CMK (cell line): ENCODE measurements at places on chromosomes 5 and 9.

DNA sequence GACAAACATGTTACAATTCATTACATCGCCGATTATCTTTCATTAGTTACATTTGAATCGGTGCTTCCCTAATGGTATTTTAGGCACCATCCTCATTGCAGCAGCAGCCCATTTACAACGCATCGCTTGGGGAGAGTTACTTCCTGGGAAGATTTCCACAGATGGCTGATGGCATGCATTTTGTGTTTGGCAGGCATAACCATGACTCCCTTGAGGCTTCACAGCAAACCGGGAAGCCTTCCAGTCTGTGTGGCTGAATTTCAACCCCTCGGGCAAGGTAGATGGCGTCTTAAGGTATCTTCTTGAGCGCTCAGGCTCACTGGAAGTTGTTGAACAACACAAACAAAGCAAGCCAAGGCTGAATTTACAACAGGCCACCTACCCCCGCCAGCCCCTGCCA lies 1.6 kb upstream of the DNAH5 start:
- DNase-seq = no peak

DNA sequence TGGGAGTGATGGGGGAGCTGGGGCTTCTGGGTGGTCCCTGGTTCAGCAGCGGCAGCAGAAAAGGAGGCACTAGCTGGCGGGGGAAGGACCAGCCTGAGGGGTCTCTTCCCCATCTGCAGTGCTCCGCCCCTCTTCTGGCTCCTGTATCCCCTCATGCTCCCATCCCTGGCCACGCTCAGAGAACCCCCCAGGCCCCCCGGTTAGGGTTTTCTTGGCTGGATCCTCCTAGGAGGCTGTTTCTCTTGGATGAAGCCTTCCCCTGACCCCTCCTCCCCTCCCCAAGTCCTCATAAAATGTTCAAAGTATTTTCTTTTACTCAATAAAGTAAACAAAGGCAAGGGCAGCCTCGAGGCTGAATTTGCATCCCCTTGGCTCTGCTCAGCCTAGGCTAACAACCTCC lies 60.8 kb downstream of the FGF18 start:
- DNase-seq = no peak

GRCh38 chr5:90560771-90561170 lies 2.2 kb downstream of the ADGRV1 start:
- no peak for DNase-seq

- DNase-seq = no peak
Observed at GRCh38 chr5:113227798-113228197, 207.0 kb downstream of the TSSK1B start.

DNA sequence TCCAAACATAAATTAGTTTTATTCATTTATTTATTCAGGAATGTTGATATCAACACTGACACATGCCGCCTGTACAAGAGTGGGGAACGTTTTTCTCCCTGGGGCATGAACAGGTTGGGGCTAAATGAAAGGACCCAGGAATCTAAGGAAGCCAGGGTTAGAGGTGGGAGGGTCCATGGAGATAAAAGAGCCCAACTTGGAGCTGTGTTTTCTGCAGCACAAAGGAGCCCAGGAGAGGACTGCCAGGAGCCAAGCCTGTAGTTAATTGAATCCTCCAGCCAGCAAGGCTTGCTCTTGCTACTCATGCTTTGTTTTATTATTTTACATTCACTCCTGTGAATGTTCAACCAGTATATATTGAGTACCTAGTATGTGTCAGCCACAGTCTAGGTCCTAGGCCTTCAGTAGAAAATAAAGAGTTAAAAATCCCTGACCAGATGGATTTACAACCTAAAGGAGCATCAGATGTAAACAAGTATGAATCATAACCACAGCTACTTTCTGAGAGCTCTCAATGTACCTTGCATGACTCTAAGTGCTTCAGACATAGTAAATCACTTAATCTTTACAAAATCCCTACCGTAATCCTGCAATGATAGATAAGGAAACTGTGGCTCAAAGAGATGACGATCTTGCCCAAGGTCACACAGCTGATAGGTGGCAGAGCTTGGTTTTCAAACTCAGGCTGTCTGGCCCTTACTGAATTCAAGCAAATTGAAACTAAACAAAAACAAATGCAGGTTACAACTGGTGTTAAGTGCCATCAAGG lies 69.8 kb downstream of the ASTN2 start:
- no peak for DNase-seq

- DNase-seq = peak; percentile 48
Observed at GRCh38 chr9:86286278-86286677, 3.9 kb upstream of the ISCA1 start.

DNA sequence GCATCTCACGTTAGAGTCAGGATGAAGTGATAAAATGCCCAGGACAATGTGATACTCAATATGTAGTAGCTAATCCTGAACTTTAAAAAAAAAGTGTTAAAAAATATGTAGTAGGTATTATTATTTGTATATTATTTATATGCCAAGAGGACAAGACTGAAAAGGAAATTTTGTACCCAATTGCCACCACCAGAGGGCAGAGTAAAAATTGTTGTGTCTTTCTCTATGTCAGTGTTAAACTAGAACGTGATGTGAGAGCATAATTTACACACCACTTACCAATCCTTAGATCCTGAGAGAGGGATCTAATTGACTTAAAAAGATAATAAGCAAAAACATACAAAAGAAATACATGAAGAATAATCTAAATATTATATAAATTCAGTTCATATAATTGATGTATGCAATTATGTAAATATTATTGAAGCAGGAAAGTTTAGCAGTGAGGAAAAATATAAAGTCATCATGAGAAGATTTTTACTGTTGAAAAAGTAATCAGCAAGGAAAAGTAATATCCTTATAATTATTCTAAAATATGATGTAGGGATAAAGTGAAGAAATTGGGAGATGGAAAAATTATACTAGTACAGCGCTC lies 288.9 kb downstream of the RAB3C start:
- peak; percentile 15 for DNase-seq

DNA sequence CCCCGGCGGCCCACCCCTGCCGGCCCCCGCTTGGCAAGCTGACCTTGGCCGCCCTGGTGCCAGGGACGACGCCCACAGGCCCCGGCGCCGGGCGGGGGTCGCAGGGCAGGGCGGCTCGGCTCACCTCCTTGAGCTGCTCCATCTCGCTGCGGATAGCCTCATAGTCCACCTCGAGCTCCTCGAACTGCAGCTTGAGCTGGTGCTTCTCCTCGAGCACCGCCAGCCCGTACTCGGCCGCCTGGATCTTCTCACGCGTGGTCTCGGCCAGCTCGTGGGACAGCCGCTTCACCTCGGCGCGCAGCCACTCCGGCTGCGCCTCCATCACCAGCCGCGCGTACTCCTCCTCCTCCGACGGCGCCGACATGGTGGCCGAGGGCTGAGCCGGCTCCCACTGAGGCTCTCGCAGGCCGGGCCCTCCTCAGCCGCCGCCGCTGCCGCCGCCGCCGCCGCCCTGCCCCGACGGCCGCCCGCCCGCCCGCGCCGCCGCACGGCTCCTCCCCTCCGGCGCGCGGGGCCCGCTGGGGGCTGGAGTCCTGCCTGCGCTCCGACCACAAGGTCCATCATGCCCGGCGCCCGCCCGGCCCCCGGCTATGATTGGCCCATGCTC lies at the start of gene BICD2:
BICD2 (minus strand) TSS at position 453 of the 607 bp plus-strand sequence; CDS start at position 364, 89 bp downstream.
- no peak for DNase-seq

- DNase-seq = no peak
Observed at GRCh38 chr9:130095872-130096271, 42.2 kb downstream of the GPR107 start.

DNA sequence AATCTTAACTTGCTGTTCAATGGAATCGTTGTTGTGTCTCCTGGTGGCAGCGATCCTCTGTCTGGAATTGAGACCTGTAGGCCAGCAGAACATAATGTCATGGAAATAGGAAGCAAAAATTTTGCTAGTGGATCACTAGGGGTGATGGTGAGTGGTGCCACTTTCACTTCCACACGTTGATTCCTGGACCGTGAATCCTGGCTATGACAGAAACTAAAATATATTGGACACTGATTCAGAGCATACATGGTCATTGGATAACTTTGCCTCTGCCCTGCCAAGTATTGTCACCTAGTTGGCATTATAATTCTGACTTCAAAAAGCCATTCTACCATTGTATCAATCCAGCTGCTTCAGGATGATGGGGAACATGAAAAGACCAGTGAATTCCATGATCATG lies 353.2 kb downstream of the IRX1 start:
- DNase-seq = no peak

DNA sequence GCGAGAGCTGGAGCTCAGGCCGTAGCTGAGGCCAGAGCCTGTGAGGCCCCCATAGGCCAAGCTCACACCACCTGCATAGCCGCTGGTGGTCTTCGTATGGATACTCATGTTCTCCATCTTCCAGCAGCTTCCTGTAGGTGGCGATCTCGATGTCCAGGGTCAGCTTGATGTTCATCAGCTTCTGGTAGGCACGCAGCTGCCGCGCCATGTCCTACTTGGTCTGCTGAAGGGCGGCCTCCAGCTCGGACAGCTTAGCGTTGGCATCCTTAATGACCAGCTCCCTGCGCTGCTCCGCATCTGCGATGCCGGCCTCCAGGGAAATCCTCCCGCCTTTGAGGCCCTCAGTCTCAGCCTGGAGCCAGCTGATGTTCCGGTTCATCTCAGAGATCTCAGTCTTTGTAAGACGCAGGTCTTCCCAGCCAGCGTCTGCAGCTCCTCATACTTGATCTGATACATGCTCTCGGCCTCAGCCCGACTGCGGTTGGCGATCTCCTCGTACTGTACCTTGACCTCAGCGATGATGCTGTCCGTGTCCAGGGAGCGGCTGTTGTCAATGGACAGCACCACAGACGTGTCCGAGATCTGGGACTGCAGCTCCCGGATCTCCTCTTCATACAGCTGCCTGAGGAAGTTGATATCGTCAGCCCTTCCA lies 172.1 kb downstream of the PPP2R2B start:
- no peak for DNase-seq

DNA sequence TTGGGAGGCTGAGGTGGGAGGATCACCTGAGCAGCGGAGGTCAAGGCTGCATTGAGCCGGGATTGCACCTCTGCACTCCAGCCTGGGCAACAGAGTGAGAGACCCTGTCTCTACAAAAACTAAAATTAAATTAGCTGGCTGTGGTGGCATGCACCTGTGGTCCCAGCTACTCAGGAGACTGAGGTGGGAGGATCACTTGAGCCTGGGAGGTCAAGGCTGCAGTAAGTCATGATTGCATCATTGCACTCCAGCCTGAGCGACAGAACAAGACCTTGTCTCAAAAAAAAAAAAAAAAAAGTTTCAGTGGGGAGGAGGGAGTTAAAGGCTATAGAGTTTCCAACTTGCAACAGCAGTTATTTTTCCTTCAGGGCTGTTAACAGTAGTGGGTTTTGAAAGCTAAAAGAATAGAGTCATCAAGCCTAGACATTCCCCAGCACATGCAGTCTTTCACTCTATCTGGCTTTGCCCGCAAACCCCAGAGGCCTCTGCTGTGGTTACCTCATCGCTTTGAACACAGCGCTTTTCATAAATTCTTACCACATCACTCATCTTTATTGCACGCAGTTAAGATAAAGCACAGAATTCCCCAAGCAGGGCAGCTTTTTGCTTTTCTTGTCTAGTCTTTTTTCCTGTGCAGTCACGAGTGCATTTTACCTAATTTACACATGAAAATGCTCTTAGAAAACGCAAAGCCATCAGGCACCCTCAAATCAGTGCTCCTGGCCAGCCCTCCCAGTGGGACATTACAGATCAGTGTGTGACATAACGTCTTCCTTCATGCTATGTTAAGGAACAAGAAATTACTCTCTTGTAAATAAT lies 8.7 kb upstream of the SLC2A8 start:
- DNase-seq = no peak

DNA sequence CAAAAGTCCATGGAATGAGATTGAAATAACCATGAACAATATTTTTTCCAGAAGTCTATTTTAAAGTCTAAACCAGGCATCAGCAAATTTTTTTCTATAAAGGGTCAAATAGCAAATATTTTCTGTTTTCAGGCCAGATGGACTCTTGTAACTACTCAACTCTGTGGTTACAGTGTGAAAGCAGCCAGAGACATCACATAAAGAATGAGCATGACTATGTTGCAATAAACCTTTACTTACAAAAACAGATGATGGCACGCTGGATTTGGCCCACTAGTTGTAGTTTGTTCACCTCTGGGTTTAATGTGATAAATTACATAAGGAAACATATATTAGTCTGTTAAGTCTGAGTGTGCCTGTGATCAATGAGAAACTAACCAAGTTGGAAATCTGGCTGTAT lies 319.2 kb downstream of the TRPM3 start:
- no peak for DNase-seq

GRCh38 chr5:102974177-102974576 lies 145.8 kb downstream of the GIN1 start:
- DNase-seq = no peak

- no peak for DNase-seq
Observed at GRCh38 chr9:98658951-98659351, 49.8 kb downstream of the GABBR2 start.

GRCh38 chr5:60219921-60220320 lies 326.4 kb upstream of the PDE4D start:
- DNase-seq = no peak

- DNase-seq = no peak
Observed at GRCh38 chr5:118598311-118598710, 390.0 kb downstream of the DTWD2 start.

DNA sequence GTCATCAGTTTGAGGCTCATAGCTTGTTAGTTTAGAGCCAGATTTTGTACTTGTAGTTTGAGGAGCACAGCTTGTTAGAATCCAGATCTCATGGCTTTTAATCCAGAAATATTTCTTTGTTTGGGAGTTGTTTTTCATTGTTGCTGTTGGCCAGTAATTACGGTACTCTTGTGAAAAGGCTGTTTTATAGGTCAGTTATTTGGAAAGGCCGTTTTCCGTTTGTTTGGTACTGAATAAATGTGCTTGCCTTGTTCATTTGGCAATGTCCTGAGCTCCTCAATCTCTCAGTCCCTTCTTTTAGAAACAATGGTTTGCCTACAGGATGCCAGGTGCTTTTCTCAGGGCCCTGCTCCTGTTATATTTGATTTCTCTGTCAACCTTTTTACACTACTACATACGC lies 4.5 kb upstream of the MOB3B start:
- no peak for DNase-seq

DNA sequence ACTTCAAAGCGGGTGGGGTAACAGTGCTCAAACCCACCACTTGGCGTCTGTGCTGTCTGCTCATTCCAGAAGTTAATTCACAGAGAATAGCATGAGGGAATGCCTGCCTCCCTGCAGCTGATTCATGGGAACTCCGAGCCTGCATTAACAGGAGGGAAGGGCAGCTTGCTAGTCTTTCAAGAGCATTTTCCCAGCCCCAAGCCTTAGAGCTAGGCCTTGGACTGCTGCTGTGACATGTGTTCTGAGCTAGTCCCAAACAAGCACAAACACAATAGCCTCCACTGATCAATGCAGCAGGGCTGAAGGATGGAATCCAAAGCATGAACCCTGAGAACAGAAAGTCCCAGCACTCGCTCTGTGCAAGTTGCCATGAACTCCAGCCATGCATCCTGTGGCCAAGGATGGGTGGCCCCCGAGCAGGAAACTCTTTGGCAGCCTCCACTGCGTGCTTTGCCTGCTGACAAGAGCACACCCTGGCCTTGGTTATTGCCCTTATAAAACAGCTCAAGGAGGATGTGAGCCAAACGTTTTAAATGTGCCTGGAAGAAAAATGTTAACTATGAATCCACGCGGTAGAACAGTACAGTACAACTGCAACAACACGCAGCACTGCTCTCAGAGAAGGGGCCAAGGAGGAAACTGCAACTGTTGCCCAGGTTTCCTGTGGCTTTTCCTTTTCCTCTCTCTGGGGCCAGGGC lies 653.1 kb upstream of the KLF4 start:
- no peak for DNase-seq
